Posterior vena cava (tissue), 2 donors: ENCODE measurements at places on chromosomes 13 and 19. TPM values are rescaled to one million over a fixed set of nuclear protein-coding genes. Genes with fewer than 3 reads are reported as not detected.
A peak's percentile ranks its signal among the peaks of the same experiment; 100 is the strongest.

GRCh38 chr13:92187378-92187989 is 789.1 kb downstream of the GPC5 start:
- no peak for DNase-seq

SIGLEC6 gene
- 1.6 TPM for total RNA-seq

THSD8 gene
- total RNA-seq, result 1.6 TPM

- DNase-seq, result no peak
Observed at GRCh38 chr13:99758460-99759162, 213.0 kb downstream of the ZIC5 start.

DNA sequence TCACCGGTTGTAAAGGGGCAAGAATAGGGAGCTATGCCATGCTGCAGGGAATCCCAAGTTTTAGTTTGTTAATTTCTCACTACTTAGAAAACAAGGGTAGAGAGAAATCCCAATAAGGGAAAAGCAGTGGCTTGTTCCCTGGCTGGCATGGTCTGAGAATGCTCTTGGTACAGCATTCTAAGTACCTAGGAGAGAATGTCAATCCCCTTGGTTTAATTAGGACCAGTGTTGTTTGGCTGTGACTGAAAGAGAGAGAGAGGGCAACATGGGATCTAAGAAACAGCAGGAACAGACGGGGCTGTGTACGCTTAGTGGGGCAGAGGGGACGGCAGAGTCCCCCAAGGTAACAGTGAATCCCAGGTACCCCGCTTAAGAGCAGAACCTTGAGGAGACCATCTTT is 228.8 kb downstream of the PCDH9 start:
- no peak for DNase-seq

GJB2 gene
- total RNA-seq, result 0.32 TPM

GRCh38 chr19:50969413-50969760 is at the start of gene KLK6:
Gene KLK6 (minus strand): TSS chr19:50969591. CDS start chr19:50968104, 1,487 bp downstream.
- no peak for DNase-seq

DNA sequence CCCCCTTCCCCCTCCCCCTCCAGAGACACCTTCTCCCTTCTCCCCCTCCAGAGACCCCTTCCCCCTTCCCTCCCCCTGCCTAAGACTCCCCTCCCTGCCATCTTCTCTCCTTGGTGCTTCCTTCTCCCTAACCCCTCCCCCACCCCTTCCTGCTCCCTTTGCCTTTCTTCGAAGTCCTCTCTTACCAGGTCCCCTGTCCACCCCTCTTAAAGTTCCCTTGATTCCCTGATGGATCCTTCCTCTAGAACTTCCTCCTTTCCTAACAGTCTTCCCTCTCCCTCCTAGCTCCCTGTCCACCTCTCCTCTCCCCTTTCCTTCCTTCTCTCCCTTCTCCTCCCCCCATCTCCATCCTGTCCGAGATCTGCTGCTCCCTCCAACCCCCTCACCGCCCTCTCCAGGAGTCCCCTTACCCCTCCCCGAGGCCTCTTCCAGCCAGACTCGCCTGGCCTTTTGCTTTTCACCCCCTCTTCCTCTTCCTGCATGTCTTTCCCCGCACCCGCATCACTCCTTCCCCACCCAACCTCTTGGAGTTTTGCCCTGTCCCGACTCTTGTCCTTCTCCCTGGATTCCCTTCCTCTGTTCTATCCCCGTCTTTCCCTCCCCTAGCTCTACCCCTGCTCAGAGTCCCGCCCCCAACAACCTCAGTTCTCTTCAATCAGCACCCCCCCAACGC is 3.1 kb downstream of the TNFSF9 start:
- no peak for DNase-seq

- no peak for DNase-seq
Observed at GRCh38 chr13:44866411-44866911, 122.8 kb downstream of the NUFIP1 start.

GRCh38 chr19:39692166-39692565 is 12.1 kb upstream of the LGALS14 start:
- no peak for DNase-seq

FBXO27 gene
- 10.0 TPM for total RNA-seq

CATSPERD gene
- not detected for total RNA-seq

DNA sequence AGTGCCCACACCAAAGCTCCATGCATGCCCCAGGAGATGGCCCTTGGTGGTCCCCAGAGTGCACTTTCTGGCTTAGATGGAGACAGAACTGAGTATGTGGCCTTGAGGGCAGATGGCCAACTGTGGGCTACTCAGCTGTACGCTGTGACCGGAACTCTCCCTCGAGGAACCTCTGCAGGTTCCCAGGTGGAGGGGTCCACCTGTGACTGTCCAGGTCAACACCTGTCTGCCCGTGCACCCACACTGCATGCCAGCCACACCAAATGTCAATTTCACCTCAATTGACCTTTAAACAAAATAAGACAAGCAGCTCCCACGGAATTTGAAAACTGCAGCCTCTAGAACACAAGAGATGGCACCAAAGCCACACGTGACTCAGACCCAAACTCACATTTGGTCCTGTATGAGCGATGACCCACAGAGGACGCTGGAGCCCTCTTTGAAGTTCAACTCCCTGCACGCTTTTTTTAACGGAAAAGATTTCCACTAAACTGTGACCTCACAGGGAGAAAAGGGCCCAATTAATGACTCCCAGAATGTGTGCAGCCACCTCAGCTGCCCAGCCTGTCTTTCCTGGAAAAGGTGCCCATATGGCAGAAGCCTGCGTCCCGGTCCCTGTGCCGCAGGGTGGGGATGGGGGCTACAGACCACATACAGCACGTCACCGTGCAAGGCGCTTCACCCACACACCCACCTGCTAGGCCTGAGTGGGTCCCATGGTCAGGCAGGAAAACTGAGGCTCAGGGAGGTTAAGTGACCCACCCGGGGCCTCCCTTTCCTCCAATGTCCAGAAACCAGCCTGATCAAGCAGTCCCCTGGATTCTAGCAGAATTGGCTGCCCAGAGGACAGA is 47.7 kb downstream of the KLF2 start:
- DNase-seq, result peak; percentile 62

DNA sequence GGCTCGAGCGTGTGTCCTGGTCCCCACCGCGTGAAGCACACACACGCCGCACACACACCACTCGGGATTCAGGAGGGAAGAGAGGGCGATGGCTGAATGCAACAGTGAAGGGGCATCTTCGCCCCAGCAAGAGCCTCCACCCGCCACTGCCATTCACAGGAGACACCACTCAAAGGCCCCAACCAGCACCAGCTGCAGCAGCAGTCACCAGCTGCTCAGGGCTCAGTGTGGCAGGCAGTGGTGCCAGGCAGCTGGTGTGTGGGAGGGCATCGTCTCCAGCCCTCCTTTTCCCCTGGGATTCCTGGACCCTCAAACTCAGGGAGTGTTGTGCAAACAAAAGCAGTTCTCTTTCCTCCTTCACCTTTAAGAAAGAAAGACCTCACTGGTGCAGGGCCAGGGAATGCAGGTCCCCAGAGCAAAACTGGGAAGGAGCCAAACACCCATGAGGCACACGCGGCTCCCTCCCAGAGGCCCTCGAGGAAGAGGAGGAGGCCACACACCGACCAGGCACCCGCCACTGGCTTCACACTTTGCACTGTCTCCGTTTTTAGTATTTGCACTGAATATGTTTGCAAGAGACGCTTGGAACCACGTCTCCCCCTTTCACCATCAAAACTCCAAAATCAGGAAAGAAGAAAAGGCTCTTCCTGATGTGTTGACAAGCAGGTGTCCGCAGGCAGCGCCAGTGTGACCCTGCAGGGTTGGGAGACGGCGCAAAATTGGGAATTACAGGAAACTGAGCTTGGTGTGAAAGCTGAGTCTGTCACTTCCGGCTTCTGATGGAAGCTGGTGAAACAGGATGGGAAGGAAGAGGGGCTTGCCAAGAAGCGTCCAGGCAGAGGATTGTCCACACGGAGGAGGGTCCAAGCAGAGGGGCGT is 26.4 kb upstream of the F7 start:
- DNase-seq, result peak; percentile 68

- DNase-seq, result no peak
Observed at GRCh38 chr13:58879114-58879513, 1247.6 kb downstream of the PCDH17 start.

DNA sequence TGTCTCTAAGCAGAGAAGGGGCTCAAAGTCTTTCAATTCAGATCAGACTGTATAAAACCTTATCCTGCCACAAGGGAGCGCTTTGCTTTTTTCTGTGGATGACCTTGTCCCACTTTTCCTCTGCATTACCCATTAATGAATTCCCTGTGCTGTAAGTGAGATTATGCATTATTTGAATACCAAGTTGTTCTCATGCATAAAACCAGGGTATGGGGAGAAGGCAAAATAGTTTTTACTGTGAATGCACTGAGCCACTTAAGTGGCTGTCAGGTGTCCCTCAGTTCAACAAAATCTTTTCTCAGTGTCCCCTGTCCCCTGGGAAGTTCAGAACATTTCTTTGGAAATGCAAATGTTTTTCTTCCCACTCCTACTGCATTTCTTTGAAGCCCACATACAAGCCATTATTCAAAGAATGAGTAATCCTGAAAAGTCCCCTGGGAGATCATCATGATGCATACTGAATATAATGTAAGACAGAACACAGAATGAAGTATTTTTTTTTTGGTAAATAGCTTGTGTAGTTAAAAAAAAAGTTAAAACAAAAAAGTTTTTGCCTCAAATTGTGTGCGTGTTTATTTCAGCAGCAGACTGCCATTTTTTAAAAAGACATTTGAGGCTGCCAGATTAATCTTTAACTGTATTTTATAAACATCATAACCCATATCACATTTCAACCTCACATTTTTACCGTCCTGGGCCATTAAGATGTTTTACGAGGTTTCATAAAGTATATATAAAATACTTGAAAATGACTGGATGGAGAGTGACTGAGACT is 506.7 kb upstream of the PCDH9 start:
- DNase-seq, result no peak

KLK12 gene
- not detected for total RNA-seq

DNA sequence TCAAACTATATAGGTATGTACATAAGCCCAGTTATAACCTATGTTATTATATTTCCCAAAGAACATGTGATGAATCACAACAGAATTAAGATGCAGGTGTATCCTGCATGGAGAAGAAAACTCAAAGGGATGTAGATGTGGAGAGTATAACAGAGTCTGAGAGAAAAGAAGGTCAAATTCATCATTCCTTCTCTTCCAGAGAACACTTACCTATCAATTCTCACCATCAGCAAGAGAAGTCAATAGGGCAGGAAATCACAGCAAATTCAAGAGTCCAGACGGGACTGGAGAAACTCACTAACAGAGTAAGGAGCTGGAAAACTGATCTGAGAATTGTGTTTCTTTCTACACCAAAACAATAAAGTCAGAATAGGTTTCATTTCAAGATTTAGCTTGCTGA is 28.4 kb downstream of the DIAPH3 start:
- no peak for DNase-seq

- no peak for DNase-seq
Observed at GRCh38 chr13:109698779-109699178, 87.6 kb downstream of the IRS2 start.

GRCh38 chr13:29111446-29111845 is 291.3 kb downstream of the MTUS2 start:
- DNase-seq, result no peak

C13orf42 gene
- total RNA-seq, result not detected

DNA sequence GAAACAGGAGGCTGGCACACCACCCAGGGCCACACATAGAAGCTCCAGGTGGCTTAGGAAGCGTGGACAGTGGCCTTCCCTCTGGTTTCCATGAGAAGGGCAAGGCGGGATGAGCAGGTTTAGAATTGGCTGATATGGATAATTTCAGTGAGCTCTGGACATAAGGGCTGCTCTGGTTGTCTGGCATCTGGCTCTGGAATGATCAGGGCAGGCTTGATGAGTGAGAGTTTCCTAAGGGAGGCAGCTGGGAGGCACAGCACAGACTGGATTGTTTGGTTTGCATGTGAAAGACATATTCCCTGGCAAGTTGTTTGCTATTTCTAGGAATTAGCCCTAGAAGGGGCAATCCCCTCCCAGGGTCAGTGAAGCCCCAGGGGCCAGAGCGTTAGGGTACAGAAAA is 129.5 kb downstream of the ATP8A2 start:
- no peak for DNase-seq

MFSD12 gene
- total RNA-seq, result 49.6 TPM

- DNase-seq, result peak; percentile 79
Observed at GRCh38 chr13:29522044-29522685, 73.3 kb downstream of the SLC7A1 start.

DLEU7 gene
- total RNA-seq, result 0.79 TPM

DNA sequence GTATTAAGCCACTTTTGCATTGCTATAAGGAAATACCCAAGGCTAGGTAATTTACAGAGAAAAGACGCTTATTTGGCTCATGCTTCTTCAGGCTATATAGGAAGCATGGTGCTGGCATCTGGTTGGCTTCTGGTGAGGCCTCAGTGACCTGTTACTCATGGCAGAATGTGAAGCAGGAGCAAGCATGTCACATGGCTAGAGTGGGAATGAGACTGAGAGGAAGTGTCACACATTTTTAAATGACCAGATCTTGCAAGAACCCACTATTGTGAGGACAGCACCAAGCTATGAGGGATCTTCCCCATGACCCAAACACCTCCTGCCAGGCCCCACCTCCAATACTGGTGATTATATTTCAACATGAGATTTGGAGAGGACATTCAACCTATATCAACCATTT is 25.7 kb upstream of the IGFL4 start:
- DNase-seq, result no peak

SPACA6 gene
- total RNA-seq, result 22.9 TPM

DNA sequence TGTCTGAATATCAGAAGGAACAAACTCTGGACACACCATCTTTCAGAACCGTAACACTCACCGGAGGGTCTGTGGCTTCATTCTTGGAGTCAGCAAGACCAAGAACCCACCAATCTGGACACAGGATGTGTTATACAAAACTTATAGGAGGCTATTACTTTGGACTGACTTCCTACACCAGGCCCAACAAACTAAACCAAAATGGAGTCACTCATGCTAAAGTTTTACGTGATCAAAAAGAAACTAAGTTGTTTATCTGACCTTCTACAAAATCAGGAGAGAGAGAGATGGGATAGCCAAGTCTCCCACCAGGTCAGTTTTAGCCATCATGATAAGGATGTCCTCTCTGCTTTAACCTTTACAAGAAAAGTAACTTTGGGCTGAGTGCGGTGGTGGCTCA is 3.2 kb upstream of the RAB11B start:
- no peak for DNase-seq

RGS9BP gene
- total RNA-seq, result 0.24 TPM

RELB gene
- 22.7 TPM for total RNA-seq

WDR88 gene
- total RNA-seq, result not detected

GRCh38 chr13:30235216-30235615 is 72.1 kb downstream of the KATNAL1 start:
- no peak for DNase-seq

- DNase-seq, result no peak
Observed at GRCh38 chr13:73618275-73618865, 515.8 kb downstream of the KLF12 start.

NR1H2 gene
- 65.0 TPM for total RNA-seq

ZNF93 gene
- 4.5 TPM for total RNA-seq

MEIOSIN gene
- not detected for total RNA-seq

S1PR5 gene
- total RNA-seq, result not detected
